H7 (cell line): ENCODE measurements at places on chromosomes 4 and X. TPM values are rescaled to one million over a fixed set of nuclear protein-coding genes. Genes with fewer than 3 reads are reported as not detected.

- DNase-seq, result no peak
Observed at GRCh38 chr4:30924495-30924894, 204.3 kb downstream of the PCDH7 start.

- DNase-seq, result no peak
Observed at GRCh38 chrX:130770615-130771014, 132.4 kb downstream of the ENOX2 start.

Gene L1CAM
- 9.9 and 17.0 TPM in 2 replicates for total RNA-seq

GRCh38 chrX:25941087-25941486 is 197.1 kb upstream of the MAGEB18 start:
- no peak for DNase-seq

- no peak for DNase-seq
Observed at GRCh38 chr4:114691865-114692264, 93.3 kb downstream of the UGT8 start.

DNA sequence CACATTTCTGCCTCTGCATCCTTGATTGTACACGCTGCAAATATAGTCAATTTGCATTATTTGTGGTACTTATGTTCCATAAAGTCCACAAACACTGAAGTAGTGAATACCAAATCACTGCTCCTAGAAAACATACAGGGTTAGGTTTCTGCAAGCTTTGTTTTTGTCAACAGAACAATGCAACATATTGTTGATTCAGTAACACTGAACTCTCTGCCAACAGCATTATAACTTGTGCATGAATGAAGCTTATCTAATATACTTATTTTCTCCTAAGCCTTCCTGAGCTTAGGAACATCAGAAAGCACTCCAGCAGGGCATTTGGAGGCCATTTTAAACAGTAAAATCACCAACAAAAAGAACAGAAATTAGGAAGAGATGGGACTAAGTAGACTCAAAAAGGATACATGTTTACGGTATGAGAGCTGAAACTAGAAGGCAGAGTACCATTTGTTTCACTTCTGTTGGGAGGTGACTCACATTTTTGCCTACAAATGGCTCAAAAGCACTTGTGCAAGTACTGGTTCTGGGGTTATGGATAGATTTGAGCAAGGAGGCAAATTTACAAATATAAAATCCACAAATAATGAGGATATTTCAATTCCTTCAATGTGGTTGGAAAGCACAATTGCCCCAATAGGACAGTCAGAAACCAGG is 14.1 kb downstream of the COX18 start:
- DNase-seq, result no peak

DNA sequence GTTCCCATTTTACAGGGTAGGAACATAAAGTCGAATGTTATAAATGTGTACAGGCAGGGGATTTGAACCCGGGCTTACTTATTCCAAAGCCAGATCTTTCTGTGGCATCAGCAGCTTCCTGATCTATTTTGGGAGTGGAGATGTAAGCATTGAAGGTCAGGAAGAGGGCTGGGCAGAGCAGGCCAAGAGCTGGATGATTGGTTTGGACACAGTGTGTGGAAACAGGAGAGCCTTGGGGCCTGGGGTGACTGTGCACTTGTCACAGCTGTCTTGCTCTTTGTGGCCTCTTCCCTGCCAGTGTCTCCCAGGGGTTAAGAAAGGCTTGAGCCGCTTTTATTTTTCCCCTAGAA is 127.9 kb upstream of the ENPP6 start:
- DNase-seq, result no peak

DNA sequence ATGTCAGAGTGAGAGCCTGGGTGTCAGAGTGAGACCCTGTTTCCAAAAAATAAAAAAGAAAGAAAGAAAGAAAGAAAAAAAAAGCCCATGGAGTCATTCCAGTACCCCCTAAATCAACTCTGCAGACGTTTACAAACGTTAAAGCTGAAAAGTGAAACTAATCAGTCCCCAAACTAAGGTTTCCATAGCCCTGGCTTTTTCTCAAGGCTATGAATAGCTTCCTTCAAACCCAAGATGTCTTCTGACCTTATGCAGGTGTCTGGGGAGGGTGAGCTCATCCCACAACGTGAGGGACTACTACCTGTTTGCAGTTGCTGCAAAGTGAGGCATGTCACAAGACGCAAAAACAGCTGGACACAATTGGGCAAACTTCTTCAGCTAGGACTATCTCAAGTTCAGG is 144.0 kb downstream of the SH3KBP1 start:
- DNase-seq, result no peak

Gene XG
- total RNA-seq, result 0.17 and 0.67 TPM in 2 replicates

Gene ADH4
- 0.55 TPM in 2 replicates for total RNA-seq
